ENCODE measurements at places on chromosomes 7 and 10.

GRCh38 chr7:68334636-68335272 is 1263.5 kb upstream of the AUTS2 start:
- DNase-seq, result no peak

GRCh38 chr10:71912431-71912830 is 51.8 kb upstream of the CHST3 start:
- DNase-seq, result no peak

DNA sequence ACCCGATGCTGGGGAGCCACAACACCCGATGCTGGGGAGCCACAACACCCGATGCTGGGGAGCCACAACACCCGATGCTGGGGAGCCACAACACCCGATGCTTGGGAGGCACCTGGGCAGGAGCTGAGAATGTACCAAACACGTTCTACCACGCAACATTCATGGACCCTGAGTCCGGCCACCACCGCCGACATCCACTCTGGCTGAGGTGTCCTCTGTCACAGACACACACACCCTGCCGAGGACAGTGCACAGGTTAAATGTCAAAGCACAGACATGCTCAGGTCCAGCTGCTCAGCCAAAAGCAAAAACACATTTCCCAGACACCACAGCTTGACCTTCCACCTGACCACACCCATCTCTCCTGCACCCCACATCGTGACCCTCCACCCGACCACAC is 148.4 kb downstream of the DIP2C start:
- DNase-seq, result no peak

- no peak for DNase-seq
These were observed 102.8 kb downstream of the ARHGAP22 start for GRCh38 chr10:48501787-48502771.

DNA sequence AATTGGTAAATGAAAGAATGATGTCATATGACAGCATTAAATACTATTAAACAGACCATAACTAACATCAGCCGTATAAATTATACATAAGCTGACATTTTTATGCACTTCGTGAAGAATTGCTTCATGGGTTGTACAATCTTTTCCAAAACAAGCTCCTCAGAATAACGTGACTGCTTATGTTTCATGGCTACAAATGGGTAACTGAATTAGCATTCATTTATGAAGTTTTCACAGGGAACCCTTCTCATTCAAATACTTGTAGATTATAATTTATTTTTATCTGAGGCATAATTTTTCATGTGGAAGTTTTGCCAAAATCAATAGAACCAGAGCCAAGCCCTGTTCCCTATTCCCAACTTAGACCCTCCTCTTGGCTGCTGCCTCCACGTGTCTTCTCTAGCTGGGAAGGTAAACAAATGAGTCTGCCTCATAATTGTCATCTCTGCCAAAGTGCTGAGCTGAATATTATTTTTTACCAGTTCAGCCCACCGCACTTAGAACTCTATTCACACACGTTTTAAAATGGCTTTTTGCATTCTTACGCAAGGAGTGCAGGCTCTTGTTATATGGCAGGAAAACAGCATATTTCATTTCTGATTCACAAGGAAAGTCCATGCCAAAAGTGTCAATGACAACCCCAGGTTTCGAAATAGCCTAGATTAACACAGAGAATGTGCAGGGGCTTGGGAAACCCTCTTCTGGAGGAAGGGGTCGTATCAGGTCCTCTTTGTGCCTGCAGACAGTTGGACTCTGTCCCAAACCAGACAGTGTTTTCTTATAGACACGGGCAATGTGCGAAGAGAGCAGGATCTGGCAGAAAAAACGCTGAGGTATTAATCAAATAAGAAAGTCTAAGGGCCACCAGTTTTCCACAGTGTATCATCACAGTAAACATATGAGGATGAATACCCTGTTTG is 370.7 kb upstream of the MGMT start:
- DNase-seq, result no peak

DNA sequence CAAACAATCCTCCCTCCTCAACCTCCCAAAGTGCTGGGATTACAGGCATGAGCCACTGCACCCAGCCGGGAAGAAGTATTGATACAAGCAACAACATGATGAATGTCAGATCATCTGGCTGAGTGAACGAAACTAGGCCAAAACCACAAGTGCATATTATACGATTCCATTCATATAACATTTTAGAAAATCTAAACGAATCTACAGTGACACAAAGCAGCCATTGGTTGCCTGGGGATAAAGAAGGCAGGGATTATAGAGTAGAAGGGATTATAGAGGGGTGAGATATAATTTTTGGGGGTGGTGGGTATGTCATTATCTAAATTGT is 11.5 kb upstream of the RHBDD2 start:
- DNase-seq, result no peak

DNA sequence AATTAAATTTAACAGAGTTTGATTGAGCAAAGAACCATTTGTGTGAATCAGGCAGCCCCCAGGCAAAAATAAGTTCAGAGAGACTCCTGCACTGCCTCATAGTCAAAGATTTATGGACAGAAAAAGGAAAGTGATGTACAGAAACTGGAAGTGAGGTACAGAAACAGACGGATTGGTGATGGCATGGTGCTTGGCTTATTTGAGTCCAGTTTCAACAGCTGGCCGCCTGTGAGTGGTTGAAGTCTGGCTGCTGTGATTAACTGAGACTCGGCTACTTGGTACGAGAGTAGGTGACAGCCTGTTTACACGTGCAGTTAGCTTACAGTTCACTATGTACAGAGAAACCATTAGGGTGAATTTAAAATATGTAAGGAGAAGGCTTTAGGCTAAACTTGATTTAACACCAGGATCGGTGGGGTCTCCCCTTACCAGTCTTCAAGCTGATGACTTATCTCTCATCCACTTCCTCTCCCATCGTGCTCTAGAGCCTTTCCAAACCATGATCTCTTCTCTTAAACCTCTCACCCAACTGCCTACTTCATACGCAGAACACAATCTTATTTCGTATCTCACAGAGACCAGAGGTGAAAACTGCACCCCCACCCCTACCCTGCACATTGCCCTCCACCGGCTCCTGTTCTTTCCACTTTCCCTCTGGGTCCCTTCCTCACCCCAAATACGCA is 5.0 kb upstream of the MSMB start:
- no peak for DNase-seq

DNA sequence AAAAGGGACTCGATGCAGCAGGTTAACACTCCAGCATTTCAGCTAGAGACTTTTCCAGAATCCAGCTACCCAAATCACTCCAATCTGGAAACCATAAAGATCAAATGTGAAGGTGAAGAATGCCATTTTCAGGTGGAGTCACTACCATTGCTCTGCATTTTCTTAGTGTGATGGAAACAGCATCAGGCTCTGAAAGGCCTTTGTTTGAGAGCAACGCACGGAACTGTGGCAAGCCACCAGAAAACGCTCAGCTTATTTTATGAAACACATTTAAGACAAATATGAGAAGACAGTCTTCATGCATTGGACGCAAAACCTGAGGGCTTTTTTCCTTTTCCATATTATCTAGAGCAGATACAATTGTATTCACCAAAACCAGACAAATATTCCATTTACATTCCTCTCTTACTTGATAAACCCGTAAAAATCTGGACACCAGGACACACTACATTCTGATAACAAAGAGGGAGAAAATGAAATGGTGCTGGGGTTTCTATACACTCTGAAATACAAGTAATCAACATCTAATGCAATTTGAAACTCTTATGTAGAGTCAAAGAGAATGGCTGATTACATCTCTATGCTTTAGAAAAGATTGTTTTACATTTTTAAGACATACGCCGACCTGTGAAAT is 99.1 kb downstream of the NRP1 start:
- DNase-seq, result no peak

DNA sequence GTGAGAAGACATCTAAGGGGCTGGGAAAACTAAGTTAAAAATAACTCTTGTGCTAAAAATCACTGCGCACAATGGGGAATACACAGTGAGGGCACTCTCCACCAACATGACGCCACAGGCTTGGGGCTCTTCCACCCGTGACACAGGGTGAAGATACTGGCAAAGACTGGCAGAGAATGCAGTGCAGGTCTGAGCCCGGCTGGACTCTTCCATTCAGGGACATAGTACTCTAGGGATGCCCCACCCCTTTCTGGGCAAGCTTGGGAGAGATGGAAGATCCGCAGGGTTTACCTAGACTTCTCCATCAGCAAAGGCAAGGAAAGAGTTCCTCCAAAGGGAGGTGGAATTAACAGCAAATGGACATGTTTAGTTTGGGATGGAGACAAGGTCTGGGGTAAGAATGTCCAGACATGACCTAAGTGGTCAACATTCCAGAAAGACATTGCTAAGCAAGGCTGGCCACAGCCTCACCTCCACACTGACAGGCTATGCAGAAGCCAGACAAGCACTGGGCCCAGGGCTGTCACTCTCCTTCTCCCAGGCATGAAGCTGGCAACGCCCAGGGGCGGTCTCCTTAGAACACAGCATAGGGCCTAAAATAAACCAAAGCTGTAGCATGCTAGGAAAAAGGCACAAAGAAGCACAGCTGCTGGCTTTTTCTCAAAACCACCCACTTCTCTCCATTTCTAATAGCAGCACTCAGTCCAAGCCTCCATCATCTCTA is 28.1 kb downstream of the XPNPEP1 start:
- DNase-seq, result no peak
